ENCODE measurements at places on chromosomes 3 and 15.

- no peak for DNase-seq
These were observed 24.4 kb upstream of the CPOX start for GRCh38 chr3:98617841-98618240.

GRCh38 chr15:85333132-85333831 is 47.1 kb upstream of the AKAP13 start:
- DNase-seq = no peak

GRCh38 chr15:48592221-48592731 is 53.2 kb downstream of the FBN1 start:
- no peak for DNase-seq

GRCh38 chr3:50246517-50246954 is 10.5 kb downstream of the GNAI2 start:
- no peak for DNase-seq

GRCh38 chr15:25182736-25183445 is 228.1 kb downstream of the SNRPN start:
- no peak for DNase-seq

DNA sequence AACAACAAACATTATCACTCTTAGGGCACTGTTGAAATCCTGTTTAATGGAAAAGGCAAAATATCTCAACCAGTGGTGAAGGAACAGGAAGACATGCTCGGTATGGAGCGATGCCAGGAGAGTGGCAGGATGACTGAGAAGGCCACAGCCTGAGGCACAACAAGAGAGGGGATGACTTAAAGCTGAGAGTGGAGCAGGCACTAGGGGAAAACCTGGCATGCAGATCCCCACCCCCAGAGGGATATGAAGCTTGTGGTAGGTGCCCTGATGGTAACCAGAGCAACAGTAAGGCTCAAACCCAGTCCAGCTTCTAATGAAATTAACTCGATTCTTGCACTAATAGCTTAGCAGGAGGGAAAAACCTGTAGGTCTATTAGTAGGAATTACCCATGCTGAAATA is 40.4 kb downstream of the LYSMD4 start:
- DNase-seq = no peak

GRCh38 chr3:17466028-17466427 is 276.4 kb downstream of the TBC1D5 start:
- DNase-seq = no peak

All from putamen (tissue), 1 donor.